Aorta (tissue), 5 donors: ENCODE measurements at places on chromosomes 6 and 20. TPM values are rescaled to one million over a fixed set of nuclear protein-coding genes. Genes with fewer than 3 reads are reported as not detected.

The RPP21 gene
- total RNA-seq = 32.8 TPM

GRCh38 chr20:46962452-46963195, 68.0 kb downstream of the EYA2 start:
- H3K4me1 ChIP-seq = no peaks in the 10 kb centered on the region
- no peaks in the 10 kb centered on the region for H3K27me3 ChIP-seq
- no peak overlapping the region for H3K4me3 ChIP-seq
- H3K36me3 ChIP-seq = no peaks in the 10 kb centered on the region
- no peak for DNase-seq

- no peak overlapping the region for H3K27ac ChIP-seq
- H3K4me1 ChIP-seq = no peaks in the 10 kb centered on the region
- DNase-seq = no peak
- H3K4me3 ChIP-seq = no peak overlapping the region
- H3K36me3 ChIP-seq = no peaks in the 10 kb centered on the region
- H3K27me3 ChIP-seq = no peaks in the 10 kb centered on the region
These were observed 25.9 kb upstream of the AHCY start for GRCh38 chr20:34328928-34329677.

- no peak for DNase-seq
- H3K4me1 ChIP-seq = no peaks in the 10 kb centered on the region
- no peak overlapping the region for H3K4me3 ChIP-seq
These were observed 338.7 kb upstream of the ARID1B start for GRCh38 chr6:156438350-156438923.

DNA sequence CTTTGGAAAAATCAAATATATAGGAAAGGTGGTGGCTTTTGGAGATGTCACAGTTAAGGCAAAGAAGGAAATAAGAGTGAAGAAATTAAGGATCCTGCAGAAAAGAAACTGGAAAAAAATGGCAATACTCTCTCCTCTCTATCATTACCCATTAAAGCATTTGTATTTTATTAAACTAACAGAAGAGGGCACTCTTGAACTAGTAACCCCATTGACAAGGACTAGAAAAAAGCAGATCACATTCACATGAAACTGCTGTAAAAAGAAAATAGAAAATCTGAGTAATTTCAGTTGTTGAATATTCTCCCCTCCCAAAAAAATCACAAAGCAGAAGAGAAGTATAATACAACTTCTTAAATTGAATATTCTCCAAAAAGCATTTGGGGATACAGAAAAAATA, 104.1 kb upstream of the SLC35B3 start:
- no peaks in the 10 kb centered on the region for H3K4me1 ChIP-seq
- H3K27ac ChIP-seq = no peak overlapping the region
- DNase-seq = no peak
- H3K27me3 ChIP-seq = peaks cover 2% of the 10 kb centered on the region
- no peaks in the 10 kb centered on the region for H3K36me3 ChIP-seq
- H3K4me3 ChIP-seq = no peak overlapping the region

The SLCO4A1 gene
- total RNA-seq = 13.9 TPM

The DLL1 gene
- total RNA-seq = 24.8 TPM

- H3K4me3 ChIP-seq = no peak overlapping the region
- H3K27ac ChIP-seq = no peak overlapping the region
- H3K4me1 ChIP-seq = no peaks in the 10 kb centered on the region
- H3K36me3 ChIP-seq = no peaks in the 10 kb centered on the region
- H3K27me3 ChIP-seq = no peaks in the 10 kb centered on the region
These were observed 631.1 kb upstream of the POU3F2 start for GRCh38 chr6:98203170-98203806.

DNA sequence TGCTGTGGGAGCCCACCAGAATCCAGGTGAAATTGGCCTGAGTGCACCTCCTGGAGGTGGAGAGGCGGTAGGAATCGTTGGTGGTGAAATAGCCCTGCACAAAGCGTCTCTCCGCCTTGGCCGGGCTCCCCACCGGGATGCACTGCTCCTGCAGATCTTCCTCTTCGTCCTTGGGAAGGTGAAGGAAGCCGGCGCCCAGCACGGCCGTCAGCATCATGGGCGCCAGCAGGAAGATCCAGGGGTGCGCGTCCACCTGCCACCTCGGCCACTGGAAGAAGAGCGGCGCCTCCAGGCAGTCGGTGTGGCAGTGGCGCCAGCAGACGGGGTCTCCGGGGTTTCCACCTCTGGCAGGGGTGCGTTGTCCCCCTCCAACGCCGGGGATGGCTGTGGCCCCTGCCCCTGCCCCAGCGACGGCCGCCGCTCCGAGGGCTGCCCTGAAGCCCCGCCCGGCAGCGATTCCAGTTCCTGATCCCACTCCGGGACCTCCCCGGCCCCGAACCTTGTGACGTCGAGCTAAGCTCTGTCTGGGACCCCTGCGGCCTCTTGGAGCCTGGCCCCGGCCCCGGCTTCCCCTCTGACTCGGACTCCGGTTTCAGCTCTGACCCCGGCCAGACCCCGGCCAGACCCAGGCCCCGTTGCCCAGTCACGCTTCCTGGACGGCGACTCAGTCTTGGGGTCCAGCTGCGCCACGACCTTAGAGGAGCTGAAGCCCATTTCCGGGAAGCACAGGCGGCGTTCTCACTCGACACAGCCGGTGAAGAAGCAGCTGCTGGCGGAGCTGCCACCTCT, 91.9 kb downstream of the CD164 start:
- H3K4me1 ChIP-seq = no peaks in the 10 kb centered on the region
- no peak overlapping the region for H3K27ac ChIP-seq
- H3K4me3 ChIP-seq = no peak overlapping the region
- no peaks in the 10 kb centered on the region for H3K27me3 ChIP-seq
- DNase-seq = no peak

GRCh38 chr20:57133926-57134650, 132.4 kb downstream of the BMP7 start:
- no peaks in the 10 kb centered on the region for H3K27me3 ChIP-seq
- H3K4me1 ChIP-seq = no peaks in the 10 kb centered on the region
- peak; percentile 16 for DNase-seq
- no peaks in the 10 kb centered on the region for H3K36me3 ChIP-seq

DNA sequence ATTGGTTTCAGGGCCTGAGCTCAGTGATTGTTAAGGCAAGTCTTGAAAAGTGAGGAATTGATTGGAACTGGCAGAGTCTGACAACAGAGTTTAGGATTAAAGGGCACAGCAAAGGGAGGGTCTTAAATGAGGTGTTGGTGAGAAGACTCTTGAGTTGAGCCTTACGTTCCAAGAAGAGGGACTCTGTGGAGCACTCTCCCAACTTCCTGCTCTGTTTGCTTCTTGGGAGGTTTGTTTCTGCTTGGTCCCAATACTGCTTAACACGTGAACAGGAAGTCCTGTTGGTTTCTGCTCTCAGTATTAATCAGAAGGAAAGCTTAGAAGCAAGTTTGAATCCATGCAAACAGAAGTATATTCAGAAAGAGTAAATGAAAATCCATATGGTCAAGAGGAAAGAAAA, 15.6 kb upstream of the SYNDIG1 start:
- no peak overlapping the region for H3K4me3 ChIP-seq
- no peak overlapping the region for H3K27ac ChIP-seq
- no peaks in the 10 kb centered on the region for H3K36me3 ChIP-seq
- DNase-seq = no peak

GRCh38 chr6:5279891-5280338, 18.6 kb downstream of the FARS2 start:
- DNase-seq = no peak
- no peak overlapping the region for H3K4me3 ChIP-seq
- no peaks in the 10 kb centered on the region for H3K27me3 ChIP-seq

DNA sequence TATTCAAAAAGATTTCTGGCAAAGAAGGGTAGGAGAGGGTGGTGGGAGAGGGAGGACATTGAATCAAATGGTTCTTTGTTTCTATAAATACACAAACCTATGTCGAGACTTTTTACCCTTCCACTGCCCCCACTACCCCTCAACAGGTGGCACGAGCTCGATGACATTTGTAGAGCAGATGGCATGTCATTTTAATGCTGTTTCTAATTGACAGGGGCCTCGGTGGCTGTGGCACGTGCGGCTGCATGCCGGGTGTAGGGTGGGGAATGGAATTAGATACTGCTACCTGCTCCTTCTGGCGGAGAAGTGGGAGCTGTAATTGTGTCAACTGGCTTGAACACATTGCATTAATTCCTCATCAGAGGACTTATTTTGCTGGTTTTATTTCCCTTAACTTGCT, 29.1 kb upstream of the SASH1 start:
- no peaks in the 10 kb centered on the region for H3K4me1 ChIP-seq
- no peak for DNase-seq
- no peaks in the 10 kb centered on the region for H3K27me3 ChIP-seq
- H3K4me3 ChIP-seq = no peak overlapping the region
- H3K27ac ChIP-seq = no peak overlapping the region

GRCh38 chr6:126821706-126822105, 296.8 kb upstream of the RSPO3 start:
- H3K27me3 ChIP-seq = no peaks in the 10 kb centered on the region
- H3K36me3 ChIP-seq = no peaks in the 10 kb centered on the region
- no peaks in the 10 kb centered on the region for H3K4me1 ChIP-seq

- no peak for DNase-seq
- H3K27me3 ChIP-seq = no peaks in the 10 kb centered on the region
- H3K27ac ChIP-seq = no peak overlapping the region
- no peaks in the 10 kb centered on the region for H3K4me1 ChIP-seq
- H3K36me3 ChIP-seq = no peaks in the 10 kb centered on the region
- no peak overlapping the region for H3K4me3 ChIP-seq
These were observed 43.4 kb downstream of the HLA-C start for GRCh38 chr6:31228476-31228875.

- DNase-seq = no peak
- H3K27me3 ChIP-seq = no peaks in the 10 kb centered on the region
- peaks cover 2% of the 10 kb centered on the region for H3K36me3 ChIP-seq
These were observed 71.0 kb downstream of the PHF3 start for GRCh38 chr6:63706630-63707029.

GRCh38 chr20:47360297-47361056, 4.0 kb upstream of the ZMYND8 start:
- no peaks in the 10 kb centered on the region for H3K27me3 ChIP-seq
- no peak overlapping the region for H3K4me3 ChIP-seq
- peak; percentile 93 for DNase-seq
- H3K27ac ChIP-seq = peak overlapping the region; percentile 99
- peaks cover 4% of the 10 kb centered on the region for H3K4me1 ChIP-seq

DNA sequence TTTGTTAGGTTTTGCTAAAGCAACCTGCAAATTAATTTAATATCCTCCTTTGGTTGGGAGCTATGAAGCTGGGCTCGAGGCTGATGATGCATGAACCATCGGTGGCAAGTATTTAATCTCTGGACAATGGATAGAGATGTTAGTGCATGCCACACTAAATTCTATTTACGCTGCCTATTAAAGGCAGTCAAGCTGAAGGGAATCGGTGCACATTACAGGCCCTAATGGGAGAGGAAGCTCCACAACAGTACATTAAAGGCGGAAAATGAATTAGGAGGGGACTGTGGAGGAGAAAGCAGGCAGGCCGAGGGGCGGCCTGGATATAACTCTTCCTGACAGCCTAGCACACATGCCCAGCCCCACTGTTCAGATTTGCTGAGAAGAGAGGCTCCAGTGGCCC, 132.4 kb upstream of the MAFB start:
- H3K27ac ChIP-seq = no peak overlapping the region
- no peak overlapping the region for H3K4me3 ChIP-seq
- DNase-seq = no peak

The MYLIP gene
- total RNA-seq = 35.1 TPM

- no peaks in the 10 kb centered on the region for H3K27me3 ChIP-seq
- H3K4me3 ChIP-seq = no peak overlapping the region
- no peaks in the 10 kb centered on the region for H3K4me1 ChIP-seq
- H3K36me3 ChIP-seq = no peaks in the 10 kb centered on the region
- no peak overlapping the region for H3K27ac ChIP-seq
These were observed 26.8 kb downstream of the HTR1E start for GRCh38 chr6:86964029-86964579.

DNA sequence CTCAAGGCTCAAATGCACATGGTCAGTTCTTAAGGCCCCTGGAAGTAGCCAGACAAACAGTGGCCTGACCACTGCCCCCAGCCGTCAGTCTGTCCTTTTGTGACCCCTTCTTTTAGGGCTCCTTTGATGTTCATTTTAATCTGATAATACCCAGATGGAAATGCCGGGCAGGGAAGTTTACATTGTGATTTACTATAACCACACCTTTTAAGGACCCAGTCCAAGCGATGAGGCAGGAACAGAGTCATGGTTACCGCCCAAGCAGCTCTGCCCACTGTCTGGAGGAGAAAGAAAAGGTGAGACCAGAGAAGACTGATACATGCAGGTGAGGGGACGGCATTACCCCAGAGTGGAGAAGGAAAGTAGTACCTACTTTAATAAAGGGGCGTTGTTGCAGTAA, 110.6 kb downstream of the PLEKHG1 start:
- H3K27me3 ChIP-seq = no peaks in the 10 kb centered on the region
- no peak overlapping the region for H3K4me3 ChIP-seq
- no peak overlapping the region for H3K27ac ChIP-seq
- no peaks in the 10 kb centered on the region for H3K36me3 ChIP-seq
- DNase-seq = no peak

GRCh38 chr6:110255211-110255750, 75.1 kb downstream of the CDC40 start:
- no peaks in the 10 kb centered on the region for H3K4me1 ChIP-seq
- no peaks in the 10 kb centered on the region for H3K27me3 ChIP-seq
- no peak overlapping the region for H3K27ac ChIP-seq
- no peak overlapping the region for H3K4me3 ChIP-seq

GRCh38 chr20:25389858-25390537, 637 bp downstream of the ABHD12 start:
- peak overlapping the region; percentile 81 for H3K27ac ChIP-seq
- no peaks in the 10 kb centered on the region for H3K27me3 ChIP-seq
- H3K4me1 ChIP-seq = no peaks in the 10 kb centered on the region

- H3K36me3 ChIP-seq = no peaks in the 10 kb centered on the region
- peak; percentile 55 for DNase-seq
- H3K27me3 ChIP-seq = no peaks in the 10 kb centered on the region
- no peak overlapping the region for H3K27ac ChIP-seq
- H3K4me1 ChIP-seq = no peaks in the 10 kb centered on the region
These were observed 52.1 kb upstream of the BHLHE23 start for GRCh38 chr20:63058696-63059335.

- no peaks in the 10 kb centered on the region for H3K4me1 ChIP-seq
- peak; percentile 56 for DNase-seq
- no peaks in the 10 kb centered on the region for H3K36me3 ChIP-seq
- H3K4me3 ChIP-seq = no peak overlapping the region
- H3K27ac ChIP-seq = no peak overlapping the region
- H3K27me3 ChIP-seq = no peaks in the 10 kb centered on the region
These were observed 21.0 kb downstream of the COL11A2 start for GRCh38 chr6:33171016-33171879.

DNA sequence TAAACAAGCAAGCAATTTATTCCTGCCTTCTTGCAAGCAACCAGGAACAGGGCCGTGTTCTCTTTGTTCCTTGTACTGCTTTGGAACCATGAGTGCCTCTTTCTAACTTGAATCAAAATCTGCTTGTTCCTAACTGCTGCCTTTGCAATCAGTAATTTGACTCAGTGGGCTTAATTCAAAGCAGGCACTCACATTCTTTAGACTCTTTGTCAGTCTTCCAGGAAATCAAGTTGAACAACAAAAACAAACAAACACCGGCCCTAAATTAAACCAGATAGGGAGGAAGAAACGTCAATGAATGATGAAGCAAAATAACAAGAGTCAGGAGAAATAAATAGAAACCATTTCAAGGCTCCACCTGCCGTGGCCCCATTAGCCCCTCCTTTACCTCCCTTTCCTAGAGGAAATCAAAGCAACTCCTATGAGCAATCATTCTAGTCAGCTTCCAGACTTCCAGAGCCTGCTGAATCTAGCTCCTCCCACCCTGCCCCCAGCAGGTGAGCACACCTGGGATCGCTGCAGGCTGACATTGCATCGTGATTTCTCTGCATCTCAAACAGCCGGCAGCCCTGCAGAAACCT, 582.2 kb upstream of the FLRT3 start:
- no peaks in the 10 kb centered on the region for H3K27me3 ChIP-seq
- no peaks in the 10 kb centered on the region for H3K36me3 ChIP-seq
- no peak overlapping the region for H3K4me3 ChIP-seq
